Activated CD4-positive, alpha-beta memory T cell treated with anti-CD3 and anti-CD28 coated beads, Interleukin-2, amount 10 ng/mL, durations not matched to agents 7 days and 5 days (primary cell): ENCODE measurements at places on chromosomes 7 and 10. TPM values are rescaled to one million over a fixed set of nuclear protein-coding genes. Genes with fewer than 3 reads are reported as not detected.

The GIMAP7 gene
- 171 TPM for total RNA-seq

The ESYT2 gene
- 133 TPM for total RNA-seq

The EIF3A gene
- total RNA-seq, result 130 TPM

GRCh38 chr7:24757353-24758275, at the start of gene GSDME:
Gene GSDME (minus strand): TSS chr7:24757464. CDS start chr7:24749774, 7,690 bp downstream.
- DNase-seq, result peak; percentile 36
- H3K4me3 ChIP-seq, result peak within 1 kb of the TSS; percentile 74
- H3K36me3 ChIP-seq, result no peaks in the 10 kb centered on the region
- H3K27ac ChIP-seq, result no peak within 1 kb of the TSS
- peaks cover 65% of the 10 kb centered on the region for H3K27me3 ChIP-seq

GRCh38 chr10:42933448-42934340, 143.2 kb upstream of the RET start:
- no peak overlapping the region for H3K27ac ChIP-seq
- no peaks in the 10 kb centered on the region for H3K36me3 ChIP-seq
- no peak for DNase-seq
- peaks cover 28% of the 10 kb centered on the region for H3K27me3 ChIP-seq
- peaks cover 8% of the 10 kb centered on the region for H3K4me1 ChIP-seq
- no peak overlapping the region for H3K4me3 ChIP-seq

DNA sequence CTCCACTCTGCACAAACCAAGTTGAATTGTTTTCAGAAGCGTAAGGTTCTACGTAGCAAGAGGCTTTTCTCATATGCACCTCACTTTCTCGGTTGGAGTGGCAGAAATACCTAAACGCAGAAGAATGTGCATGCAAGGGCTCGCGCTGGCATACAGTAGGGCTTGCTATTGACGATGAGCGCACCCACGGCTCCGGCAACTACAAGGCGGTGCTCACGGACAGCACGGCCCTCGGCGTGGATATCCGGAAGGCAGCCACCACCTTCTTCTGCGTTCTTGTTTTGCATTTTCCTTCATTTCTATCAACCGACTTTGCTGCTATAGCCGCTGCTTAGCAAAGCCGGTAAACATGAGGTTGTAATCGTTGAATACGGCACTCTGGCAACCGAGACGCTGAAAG, 51.1 kb upstream of the UBE3C start:
- DNase-seq, result no peak
- H3K36me3 ChIP-seq, result no peaks in the 10 kb centered on the region
- H3K27ac ChIP-seq, result no peak overlapping the region
- H3K27me3 ChIP-seq, result peaks cover 7% of the 10 kb centered on the region
- no peaks in the 10 kb centered on the region for H3K4me1 ChIP-seq
- no peak overlapping the region for H3K4me3 ChIP-seq

DNA sequence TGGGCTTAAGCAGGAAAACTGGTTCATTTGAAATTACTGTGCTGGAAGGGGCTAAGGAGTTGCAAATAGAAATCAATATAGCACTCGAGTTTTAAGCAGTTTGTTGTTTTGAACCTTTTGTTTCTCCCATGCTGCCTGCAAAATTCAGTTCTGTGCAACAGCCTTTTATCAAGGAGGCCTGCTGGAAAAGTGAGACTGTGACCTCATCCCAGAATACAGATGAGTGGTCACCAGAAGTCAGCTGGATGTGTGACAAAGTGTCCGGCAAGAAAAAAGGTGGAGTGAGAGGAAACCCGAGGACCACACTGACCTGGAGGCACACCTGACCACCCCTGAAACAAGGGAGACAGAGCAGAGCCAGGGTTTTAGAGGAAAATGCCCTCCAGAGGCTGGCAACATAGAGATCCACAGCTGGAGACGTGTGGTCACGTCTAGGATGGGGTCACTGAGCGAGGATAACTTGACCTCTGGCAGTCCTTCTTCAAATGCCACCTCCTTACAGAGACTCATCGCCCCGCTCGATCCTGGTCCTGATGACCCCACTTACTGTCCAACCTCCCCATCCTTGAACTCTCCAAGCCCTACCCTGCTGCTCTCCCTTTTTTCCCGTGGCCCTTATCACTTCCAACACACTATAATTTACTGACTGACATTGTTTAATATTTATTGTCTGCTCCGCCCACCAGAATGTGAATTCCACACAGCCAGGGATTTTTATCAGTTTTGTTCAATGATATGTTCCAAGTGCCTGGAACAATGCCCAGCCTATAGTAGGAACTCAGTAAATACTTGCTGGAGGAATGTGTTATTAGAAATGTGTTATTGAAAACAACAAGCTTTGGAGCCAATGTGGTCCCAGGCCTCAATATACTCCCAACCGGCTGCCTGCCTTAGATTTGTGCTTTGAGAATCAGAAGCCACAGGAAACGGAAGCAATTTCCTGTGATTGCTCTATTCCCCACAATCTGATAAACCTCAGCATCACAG, 243.8 kb downstream of the GLI3 start:
- H3K4me3 ChIP-seq, result no peak overlapping the region
- no peaks in the 10 kb centered on the region for H3K36me3 ChIP-seq
- H3K27me3 ChIP-seq, result peaks cover 4% of the 10 kb centered on the region
- H3K27ac ChIP-seq, result no peak overlapping the region
- no peak for DNase-seq

DNA sequence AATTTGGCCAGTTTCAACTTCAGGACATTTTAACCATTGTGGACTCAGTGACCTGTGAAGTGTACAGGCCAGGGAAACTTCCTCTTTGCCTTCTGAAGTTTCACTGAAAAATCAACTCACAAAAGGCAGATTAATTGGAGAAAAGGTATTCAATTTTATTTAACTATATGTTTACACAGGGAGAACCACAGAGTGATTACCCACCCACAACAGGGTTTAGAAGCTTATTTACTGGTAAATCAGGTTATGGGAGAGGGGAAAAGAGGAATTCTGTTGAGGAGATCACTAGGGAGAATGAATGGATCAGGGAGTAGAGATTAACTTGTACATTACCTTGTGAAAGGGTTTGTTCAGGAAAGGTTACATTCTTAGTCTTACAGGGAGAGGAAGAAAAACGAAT, 1.7 kb upstream of the AKR1D1 start:
- no peak overlapping the region for H3K27ac ChIP-seq
- H3K4me1 ChIP-seq, result no peaks in the 10 kb centered on the region

GRCh38 chr7:29189743-29190201, 4.8 kb upstream of the CHN2 start:
- H3K36me3 ChIP-seq, result no peaks in the 10 kb centered on the region
- peaks cover 2% of the 10 kb centered on the region for H3K4me1 ChIP-seq
- H3K4me3 ChIP-seq, result no peak overlapping the region
- peaks cover 39% of the 10 kb centered on the region for H3K27me3 ChIP-seq
- DNase-seq, result peak; percentile 52

DNA sequence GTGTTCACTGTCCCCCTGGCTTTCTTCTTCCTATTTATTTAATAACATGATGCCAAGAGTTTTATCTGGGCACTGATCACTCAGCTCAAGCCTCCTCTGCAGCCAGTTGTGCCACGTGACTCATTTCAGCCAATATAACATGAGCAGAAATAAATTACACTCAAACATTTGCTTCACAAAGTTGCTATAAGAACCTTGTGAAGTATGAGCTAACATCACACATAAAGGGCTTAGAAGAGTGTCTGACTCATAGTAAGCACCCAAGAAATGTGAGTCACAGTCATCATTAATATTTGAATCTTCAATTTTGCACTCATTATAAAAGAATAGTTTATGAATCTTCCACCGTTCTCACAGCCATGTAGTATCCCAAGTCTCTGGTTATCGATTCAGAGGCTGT, 414.6 kb upstream of the NPVF start:
- no peak for DNase-seq
- no peak overlapping the region for H3K4me3 ChIP-seq
- no peak overlapping the region for H3K27ac ChIP-seq
- H3K36me3 ChIP-seq, result no peaks in the 10 kb centered on the region
- H3K4me1 ChIP-seq, result no peaks in the 10 kb centered on the region

DNA sequence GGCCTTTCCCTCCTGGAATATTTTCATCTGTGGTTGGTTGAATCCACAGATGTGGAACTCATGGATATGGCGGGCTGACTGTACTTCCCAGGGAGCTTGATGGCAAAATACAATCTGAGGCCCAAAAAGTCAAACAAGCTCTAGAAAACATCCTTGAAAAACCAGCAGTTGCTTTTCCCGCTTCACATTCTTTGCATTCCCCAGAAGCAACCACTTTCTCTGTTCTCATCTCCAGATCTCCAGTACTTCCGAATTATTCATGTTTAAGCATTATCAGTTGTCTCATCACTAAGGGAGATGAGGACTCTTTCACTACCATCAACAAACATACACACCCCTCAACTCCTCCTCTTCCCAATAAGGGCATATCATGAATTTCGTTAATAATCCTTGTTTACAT, 55.3 kb downstream of the KIF5B start:
- no peak overlapping the region for H3K4me3 ChIP-seq
- H3K4me1 ChIP-seq, result peaks cover 6% of the 10 kb centered on the region
- H3K36me3 ChIP-seq, result peaks cover 3% of the 10 kb centered on the region
- H3K27me3 ChIP-seq, result no peaks in the 10 kb centered on the region
- no peak for DNase-seq

- no peaks in the 10 kb centered on the region for H3K27me3 ChIP-seq
- H3K4me3 ChIP-seq, result no peak overlapping the region
- H3K4me1 ChIP-seq, result no peaks in the 10 kb centered on the region
- peaks cover 4% of the 10 kb centered on the region for H3K36me3 ChIP-seq
Observed at GRCh38 chr10:86899670-86900276, 57.6 kb downstream of the MMRN2 start.

- peaks cover 60% of the 10 kb centered on the region for H3K27me3 ChIP-seq
- no peak overlapping the region for H3K4me3 ChIP-seq
- no peak for DNase-seq
- no peak overlapping the region for H3K27ac ChIP-seq
- peaks cover 14% of the 10 kb centered on the region for H3K4me1 ChIP-seq
Observed at GRCh38 chr10:103276251-103276895, 565 bp upstream of the INA start.

- no peaks in the 10 kb centered on the region for H3K27me3 ChIP-seq
- no peak for DNase-seq
- no peaks in the 10 kb centered on the region for H3K4me1 ChIP-seq
Observed at GRCh38 chr10:54402576-54402975, 398.5 kb downstream of the PCDH15 start.

DNA sequence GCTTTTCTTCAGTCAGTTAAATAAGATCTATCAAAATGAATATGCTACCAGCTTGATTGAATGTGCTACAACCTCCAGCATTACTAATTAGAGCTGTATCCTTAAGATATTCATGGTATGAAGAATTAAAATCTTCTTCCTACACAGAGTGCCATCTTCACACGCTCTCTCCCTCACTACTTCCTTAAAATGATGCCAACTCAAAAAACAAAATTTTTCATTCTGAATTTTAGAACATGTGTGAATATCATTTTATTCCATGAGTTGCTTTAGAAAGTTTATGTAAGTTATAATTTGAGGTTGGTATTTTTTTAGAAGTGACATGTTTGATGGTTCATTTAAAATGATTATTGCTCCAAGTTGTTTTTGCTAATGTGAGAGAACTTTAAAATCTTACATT, 407.5 kb upstream of the CELF2 start:
- H3K36me3 ChIP-seq, result no peaks in the 10 kb centered on the region
- no peak overlapping the region for H3K4me3 ChIP-seq
- no peak for DNase-seq
- no peaks in the 10 kb centered on the region for H3K4me1 ChIP-seq

- H3K27me3 ChIP-seq, result peaks cover 58% of the 10 kb centered on the region
- H3K27ac ChIP-seq, result no peak overlapping the region
- no peaks in the 10 kb centered on the region for H3K36me3 ChIP-seq
- no peak overlapping the region for H3K4me3 ChIP-seq
Observed at GRCh38 chr7:26409661-26410547, 118.2 kb downstream of the SNX10 start.

DNA sequence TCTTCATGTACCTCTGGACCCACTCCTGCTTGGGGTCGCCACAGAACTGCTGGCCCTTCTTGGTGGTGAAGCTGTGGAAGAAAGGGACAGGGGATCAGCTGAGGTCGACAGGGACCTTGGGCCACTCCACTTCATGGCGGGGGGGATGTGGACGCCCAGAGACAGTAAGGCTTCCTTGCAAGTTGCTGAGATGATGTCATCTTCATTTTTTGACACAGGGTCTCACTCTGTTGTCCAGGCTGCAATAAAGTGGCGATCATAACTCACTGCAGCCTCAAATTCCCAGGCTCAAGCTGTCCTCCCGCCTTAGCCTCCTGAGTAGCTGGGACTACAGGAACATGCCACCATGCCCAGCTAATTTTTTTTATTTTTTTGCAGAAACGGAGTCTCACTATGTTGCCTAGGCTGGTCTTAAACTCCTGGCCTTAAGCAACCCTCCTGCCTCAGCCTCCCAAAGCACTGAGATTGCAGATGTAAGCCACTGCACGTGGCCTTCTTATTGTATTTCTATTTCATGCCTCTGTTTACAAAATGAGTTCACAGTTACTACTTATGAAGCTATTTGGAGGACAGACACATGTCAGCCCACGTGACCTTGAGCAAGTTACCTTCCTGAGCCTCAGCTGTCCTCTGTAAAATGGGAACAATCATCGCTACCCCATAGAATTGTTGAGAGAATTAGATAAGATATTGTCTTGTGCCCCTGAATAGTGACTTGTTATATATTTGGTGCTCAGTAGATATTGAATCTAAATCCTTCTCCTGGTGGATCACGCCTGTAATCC, 1.5 kb downstream of the CCL24 start:
- peaks cover 3% of the 10 kb centered on the region for H3K27me3 ChIP-seq
- no peaks in the 10 kb centered on the region for H3K4me1 ChIP-seq
- H3K4me3 ChIP-seq, result no peak overlapping the region

- no peaks in the 10 kb centered on the region for H3K36me3 ChIP-seq
- DNase-seq, result no peak
- peaks cover 15% of the 10 kb centered on the region for H3K27me3 ChIP-seq
- H3K4me3 ChIP-seq, result no peak overlapping the region
- H3K4me1 ChIP-seq, result peaks cover 3% of the 10 kb centered on the region
- no peak overlapping the region for H3K27ac ChIP-seq
Observed at GRCh38 chr7:41930538-41931262, 227.8 kb upstream of the INHBA start.

DNA sequence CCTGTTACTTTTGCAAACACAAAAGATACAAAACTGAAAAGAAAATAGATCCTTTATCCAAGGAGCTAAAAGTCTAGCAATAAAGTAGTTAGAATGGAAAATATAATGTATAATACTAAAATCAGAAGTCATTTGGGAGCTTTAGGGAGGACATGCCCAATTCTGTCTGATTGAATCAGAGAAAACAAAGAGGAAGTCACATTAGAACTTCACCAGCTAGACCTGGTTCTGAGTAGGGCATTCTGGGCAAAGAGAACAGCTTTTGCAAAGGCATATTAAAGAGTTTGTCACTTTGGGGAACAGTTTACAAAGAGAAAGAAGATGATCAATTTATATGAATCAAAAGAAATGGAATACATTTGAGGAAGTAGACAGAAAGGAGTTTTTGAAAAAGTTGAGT, 107.0 kb upstream of the PRSS1 start:
- peaks cover 13% of the 10 kb centered on the region for H3K4me1 ChIP-seq
- no peak overlapping the region for H3K27ac ChIP-seq
- H3K36me3 ChIP-seq, result no peaks in the 10 kb centered on the region
- no peak for DNase-seq
- no peak overlapping the region for H3K4me3 ChIP-seq
- peaks cover 14% of the 10 kb centered on the region for H3K27me3 ChIP-seq
